Stimulated activated CD4-positive, alpha-beta T cell treated with anti-CD3 and anti-CD28 coated beads, Interleukin-12 subunit alpha, Interleukin-12 subunit beta, amount 100 ng/mL, for 4 hours (primary cell): ENCODE measurements at places on chromosomes 6 and 20.

DNA sequence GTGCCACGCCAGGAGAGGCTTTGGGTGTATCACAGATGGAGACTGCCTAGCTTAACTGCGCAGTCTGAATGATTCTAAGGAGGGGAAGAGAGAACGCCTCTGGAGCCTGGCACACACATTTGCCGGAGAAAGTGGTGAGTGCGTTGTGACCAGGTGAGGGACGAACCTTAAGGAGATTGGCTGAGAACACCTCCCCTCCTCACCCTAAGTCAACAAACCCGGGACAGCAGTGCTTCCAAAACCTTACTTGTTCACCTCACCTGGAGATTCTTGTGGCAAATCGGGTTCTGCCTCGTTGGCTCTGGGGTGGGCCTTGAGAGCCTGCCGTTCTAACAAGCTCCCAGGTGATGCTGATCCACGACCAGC is 9.4 kb downstream of the SYNJ2 start:
- no peak for DNase-seq

GRCh38 chr6:160462551-160463109 is 114.5 kb downstream of the SLC22A3 start:
- no peak for DNase-seq

DNA sequence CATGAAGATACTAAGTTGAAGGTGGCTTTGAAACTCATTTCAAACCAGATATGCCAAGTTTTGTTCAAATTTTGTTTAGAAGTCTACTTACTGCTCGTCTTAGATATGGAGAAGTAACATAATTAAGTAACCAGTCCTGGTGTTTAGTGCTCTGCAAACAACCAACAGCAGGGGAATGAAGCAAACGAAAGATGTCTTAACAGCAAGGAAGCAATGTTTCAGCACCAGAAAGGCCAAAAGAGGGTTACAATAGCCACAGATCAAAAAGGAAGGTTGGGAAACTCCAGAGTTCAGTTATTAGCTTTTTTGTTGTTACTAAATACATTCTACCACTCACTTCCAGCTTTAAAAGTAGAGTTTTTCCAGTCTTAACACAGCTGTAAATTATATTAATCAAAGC is 45.1 kb downstream of the LHFPL5 start:
- no peak for DNase-seq

DNA sequence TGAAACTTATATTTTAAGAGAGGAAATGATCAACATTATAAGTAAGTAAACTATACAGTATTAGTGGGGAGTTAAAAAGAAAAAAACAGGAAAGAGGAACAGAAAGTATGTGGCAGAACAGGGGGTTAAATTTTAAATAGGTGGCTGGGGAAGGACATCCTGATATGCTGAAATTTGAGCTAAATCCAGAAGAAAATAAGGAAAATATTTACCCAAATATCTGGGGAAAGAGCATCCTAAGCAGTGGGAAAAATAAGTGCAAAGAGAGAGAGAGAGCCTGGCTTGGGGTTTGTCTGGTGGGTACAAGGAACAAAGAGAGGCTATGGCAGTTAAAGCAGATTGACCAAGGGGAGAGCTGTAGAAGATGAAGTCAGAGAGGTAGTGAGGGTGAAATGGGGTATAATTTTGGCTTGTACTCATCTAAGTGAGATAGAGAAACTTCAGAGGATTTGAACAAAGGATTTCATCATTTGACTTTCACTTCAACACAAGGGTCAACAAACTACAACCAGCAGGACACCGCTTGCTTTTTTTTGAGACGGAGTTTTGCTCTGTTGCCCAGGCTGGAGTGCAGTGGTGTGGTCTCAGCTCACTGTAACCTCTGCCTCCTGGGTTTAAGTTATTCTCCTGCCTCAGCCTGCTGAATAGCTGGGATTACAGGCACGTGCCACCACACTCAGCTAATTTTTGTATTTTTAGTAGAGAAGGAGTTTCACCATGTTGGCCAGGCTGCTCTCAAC is 328.4 kb upstream of the CNR1 start:
- DNase-seq, result no peak

GRCh38 chr20:57787990-57788781 is 78.4 kb upstream of the PMEPA1 start:
- DNase-seq, result no peak

DNA sequence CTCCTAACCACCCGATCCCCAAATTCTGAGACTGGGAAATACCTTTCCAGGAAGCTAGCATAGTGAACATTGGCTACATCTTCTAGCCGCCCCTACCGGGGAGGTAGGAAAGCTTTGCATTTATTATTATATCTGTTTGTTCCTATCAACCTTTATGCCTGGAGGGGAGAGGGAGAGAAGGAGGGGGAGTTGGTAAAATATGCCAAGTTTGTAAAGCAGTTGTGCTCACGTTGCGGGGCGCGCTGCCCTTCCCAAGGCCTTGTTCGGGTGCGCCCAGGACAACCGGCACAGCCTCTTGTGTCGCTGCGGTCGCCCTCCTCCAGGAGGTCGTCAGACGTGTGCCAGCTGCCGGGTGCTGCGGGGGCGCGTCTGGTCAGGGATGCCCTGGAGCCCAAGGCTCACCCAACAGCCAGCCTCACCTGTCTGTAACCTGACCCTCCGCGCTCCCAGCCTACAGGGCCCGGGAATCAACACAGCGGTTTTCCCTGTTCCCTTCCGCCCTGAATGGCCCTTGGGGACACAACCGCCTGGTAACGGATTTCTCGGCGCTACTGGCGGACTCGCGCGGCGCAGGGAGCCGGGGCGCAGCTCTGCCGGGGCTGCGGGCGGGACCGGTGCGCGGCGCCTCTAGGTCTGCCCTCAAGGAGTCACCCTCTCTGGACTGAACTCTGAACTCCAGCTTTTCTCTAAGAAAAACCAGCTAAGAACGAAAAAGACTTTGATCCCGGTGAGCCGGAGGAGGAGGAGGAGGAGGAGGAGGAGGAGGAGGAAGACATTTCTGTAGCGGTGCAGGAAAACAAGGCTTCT is 1.1 kb upstream of the OVOL2 start:
- no peak for DNase-seq

DNA sequence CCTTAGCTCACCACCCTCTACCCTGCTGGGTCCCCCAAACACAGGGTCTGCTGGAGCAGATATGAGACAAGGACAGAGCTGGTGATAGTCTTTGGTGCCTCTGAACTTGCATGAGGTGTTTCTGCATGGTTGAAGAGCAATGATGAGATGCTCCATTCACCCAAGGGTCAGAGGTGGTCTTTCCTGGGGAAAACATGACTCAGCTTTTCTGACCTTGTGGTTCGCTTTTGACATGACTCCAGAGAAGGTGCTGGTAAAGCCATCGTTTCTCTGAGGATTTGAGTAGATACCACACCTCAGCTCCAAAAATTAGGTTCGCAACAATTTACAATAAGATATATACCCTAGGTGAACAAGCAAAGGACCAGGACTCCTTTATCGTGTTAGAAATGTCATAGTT is 304.8 kb downstream of the DHX35 start:
- no peak for DNase-seq

DNA sequence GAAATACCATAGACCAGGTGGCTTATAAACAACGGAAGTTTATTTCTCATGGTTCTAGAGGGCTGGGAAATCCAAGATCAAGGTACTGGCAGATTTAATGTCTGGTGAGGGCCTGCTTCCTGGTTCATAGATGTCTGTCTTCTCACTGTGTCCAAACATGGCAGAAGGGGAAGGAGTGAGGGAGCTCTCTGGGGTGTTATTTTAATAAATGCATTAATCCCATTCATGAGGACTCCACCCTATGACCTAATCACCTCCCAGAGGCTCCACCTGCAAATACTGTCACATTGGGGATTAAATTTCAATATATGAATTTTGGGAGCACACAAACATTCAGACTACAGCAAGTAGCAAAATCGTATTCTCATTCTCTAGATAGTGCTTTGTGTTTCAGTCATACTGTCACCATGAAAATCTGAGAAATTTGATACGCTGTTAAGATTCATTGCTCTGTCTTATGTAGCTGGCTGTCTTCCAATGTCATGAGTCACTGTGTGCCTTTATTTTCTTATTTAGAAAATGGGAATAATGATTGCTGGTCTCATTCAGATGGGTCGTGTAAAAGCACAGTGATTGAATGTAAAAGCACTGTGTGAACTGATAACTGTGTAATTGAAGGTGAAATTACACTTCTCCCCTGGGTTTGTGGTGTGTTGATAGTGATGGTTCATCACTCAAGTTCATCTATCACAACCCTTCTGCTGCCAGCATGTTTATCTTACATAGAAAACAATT is 8.9 kb upstream of the ERVFRD-1 start:
- DNase-seq, result no peak

DNA sequence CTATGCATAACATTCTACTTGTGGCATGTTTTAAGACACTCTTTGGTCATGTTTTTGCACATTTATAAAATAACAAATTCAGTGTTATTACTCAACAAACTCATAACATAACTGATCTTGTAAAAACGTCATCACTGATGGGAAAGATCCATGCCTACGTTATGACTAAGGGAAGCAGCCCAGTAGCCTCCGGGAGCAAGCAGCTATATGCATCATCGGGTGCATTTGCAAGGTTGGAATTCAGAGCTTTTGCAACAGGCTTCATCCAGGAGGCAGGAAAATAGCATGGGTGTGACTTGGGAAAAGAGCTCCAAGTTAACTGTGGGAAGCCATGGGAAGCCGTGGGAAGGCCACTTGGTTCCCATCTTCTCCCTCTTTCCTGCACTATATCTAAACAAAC is 271.6 kb upstream of the SGK1 start:
- no peak for DNase-seq

- DNase-seq, result no peak
Measured at GRCh38 chr6:135102191-135102590, 47.6 kb upstream of the HBS1L start.

DNA sequence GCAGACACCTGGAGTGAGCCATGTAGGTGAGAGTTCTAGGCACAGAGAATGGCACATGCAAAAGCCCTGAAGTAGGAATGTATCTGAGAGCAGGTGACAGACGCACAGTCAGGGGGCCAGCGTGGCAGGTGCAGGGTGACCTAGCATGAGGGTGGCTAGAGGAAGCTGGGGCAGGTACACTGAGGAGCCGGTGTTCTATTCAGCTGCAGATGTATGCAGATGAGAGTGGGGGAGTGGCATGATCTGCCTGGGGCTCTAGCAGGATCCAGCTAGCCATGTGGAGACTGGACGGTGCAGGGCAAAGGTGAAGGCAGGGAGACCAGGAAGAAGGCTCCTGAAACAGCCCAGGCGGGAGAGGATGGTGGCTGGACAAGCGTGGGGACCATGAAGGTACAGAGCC is 10.7 kb downstream of the PEDS1 start:
- DNase-seq, result no peak

GRCh38 chr6:70375882-70376281 is 37.4 kb upstream of the FAM135A start:
- DNase-seq, result no peak
